ENCODE measurements at places on chromosomes 11 and 22.

- peak; percentile 97 for DNase-seq
These were observed 3.0 kb upstream of the CHRNA10 start for GRCh38 chr11:3674189-3674588.

DNA sequence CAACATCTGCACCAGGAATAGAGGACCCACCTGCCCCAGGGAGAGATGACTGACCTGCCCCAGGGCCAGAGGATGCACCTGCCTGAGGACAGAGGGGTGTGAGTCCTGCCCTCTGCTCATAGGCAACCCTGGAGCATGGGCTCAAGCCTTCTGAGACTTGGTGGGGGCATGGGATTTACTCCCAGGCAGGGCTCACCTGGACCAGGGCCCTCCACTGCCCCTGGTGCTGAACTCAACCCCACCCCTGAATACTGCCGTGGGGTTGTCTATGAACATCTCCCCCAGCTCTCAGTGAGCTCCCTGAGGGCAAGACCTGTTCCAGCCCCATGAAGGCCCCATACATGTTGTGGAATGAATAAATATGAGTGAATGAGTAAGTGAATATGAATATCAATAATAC lies 33.8 kb upstream of the MUC5AC start:
- no peak for DNase-seq

DNA sequence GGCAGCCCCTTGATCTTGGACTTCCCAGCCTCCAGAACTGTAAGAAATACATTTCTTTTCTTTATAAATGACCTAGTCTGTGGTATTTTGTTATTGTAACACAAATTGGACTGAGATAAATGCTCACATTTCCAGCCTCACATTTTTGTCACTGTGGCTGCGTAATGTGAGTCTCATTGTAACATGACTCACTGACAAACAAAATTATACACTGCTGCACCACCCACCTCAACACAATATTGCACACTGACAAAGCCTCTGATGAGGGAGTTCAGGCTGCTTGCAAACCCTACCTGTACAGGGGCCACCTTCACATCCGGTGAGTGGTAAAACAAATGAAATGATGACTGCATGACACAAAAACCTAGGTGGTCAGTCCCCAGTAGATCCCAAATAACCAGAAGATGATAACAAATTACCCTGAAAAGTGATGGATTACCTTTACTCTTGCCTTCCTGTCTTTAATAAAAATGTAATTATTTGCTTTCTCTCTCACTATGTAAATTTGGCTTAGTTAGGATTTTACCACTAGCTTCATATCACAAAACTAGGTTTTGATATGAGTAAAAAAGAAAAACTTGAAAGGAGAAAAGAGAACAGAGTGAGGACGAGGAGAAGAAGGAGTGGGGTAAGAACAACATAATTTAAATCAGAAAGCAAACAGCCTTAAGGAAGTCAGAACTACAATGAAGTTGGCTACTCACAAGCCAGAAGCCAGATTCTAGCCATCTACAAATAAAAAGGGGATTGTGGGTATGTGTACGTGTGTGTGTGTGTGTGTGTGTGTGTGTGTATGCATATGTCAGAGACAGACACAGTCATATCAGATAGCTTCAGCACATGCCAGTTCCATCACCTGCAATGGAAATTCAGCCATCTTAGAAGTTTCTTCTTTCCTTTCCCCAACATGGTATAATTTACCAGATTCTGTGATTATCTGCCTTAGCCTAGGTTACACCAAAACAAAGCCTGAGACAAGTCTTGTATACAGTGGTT lies 53.4 kb upstream of the SESN3 start:
- peak; percentile 77 for DNase-seq

GRCh38 chr22:37054056-37054395 lies 2.5 kb downstream of the KCTD17 start:
- no peak for DNase-seq

DNA sequence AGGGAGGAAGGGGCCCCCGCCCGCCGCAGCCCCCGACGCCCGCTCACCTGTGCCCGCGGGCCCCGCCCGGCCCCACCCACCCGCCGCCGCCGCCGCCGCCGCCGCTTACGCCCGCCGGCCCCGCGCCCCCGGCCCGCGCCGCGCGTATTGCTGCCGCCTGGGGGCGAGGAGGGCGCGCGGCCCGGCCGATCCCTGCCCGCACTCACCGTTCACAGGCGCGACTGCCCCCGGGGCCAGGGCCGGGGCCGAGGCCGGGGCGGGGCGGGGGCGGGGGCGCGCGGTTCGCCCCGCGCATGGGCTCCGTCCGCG lies 212 bp downstream of the HRAS start:
- DNase-seq, result no peak

GRCh38 chr11:47305734-47306483 lies 36.0 kb downstream of the MADD start:
- DNase-seq, result peak; percentile 22

DNA sequence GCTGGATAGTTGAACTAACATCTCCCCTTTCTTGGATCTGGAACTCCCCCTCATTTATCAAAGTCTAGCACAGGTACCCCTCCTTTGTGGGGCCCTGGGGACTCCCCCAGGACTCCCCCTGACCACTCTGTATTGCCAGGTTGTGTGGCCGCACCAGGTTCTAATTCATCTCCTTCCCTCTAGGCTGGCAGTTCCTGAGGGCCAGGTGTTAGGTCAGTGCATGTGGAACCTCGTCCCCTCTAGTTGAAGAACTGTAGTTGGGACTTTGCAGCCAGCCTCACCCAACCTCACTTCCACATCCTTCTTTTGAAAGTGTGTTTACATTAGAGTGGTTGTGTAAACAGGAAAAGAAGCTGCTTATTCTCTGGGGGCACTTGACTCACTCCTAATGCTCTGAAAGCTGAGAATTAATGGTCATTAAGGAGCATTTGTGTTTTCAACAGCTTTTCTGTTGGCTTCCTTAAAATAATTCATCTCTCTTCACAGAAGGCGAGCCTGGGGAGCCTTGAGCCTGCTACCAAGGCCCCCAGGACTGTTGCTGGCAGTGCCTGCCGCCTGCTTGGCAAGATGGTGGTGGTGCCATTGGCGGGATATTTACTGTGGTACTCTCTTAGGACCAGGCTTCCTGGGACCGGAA lies 11.8 kb downstream of the UPB1 start:
- peak; percentile 66 for DNase-seq

- no peak for DNase-seq
These were observed 30.8 kb downstream of the CTSC start for GRCh38 chr11:88306785-88307184.

GRCh38 chr11:61336171-61336935 lies 3.3 kb downstream of the TKFC start:
- peak; percentile 84 for DNase-seq

GRCh38 chr11:22371160-22371559 lies 33.0 kb downstream of the SLC17A6 start:
- DNase-seq, result no peak

GRCh38 chr22:28198692-28199091 lies 279.6 kb upstream of the PITPNB start:
- peak; percentile 58 for DNase-seq

DNA sequence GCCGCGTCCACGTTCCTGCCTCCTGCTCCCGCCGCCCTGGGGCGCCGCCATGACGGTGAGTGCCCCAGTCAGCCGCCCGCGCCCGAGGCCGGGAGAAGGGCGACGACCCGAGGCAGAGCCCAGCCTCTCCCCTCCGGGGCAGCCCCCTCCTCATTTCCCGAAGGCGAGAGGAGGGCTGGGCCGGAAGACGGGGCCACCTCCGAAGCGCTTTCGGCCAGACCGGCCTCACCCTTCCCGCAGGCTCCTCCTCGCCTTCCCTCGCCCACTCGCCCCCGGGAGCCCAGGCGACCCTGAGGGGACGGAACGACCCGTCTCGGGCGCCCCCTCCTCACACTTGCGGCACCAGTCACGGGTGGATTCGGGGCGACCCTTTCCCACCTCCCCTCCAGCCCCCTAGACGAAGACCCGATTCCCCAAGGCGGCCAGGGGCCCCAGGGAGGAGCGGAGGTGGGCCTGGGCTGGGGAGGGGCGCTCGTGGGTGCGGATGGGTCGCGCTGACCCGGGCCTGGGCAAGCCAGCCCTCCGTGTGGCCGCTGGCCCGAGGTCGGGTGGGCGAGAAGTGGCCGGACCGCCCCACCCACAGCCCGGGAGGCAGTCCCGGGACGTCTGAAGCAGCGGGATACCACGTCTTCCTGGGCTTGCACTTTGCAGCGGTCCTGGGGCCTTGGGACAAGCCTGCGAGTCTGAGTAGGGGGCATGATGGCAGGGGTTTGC lies 49.7 kb downstream of the TRIOBP start:
- no peak for DNase-seq

DNA sequence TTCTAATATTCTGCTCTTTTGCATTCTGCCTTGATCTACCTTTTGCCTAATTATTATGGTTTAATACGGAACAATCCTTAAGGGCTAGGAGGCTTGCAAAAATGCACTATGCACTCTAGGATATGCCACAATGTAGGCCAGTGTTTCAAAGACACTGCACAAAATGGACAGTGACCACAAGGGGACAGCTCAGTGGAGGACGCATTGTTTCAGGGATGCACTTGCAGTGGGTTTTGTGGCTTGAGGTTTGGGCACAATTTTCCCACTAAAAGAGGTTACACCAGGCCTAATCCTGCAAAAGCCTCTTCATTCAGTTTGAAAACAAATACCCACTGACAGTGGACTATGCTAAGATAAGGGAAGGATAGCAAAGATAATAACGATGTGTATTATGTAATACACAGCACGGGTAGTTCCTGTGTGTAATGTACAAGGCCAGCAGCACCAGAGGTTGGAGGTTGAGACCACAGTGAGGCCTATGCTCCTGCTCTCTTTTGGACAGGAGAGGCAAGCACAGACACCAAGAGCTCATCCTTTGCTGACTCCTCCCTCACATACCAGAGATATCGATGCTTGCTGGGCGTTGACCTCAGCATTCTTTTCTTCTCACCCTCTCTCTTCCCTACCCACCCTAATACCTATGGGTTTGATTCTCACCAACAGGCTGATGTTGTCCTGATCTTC lies 12.7 kb downstream of the MAP6 start:
- peak; percentile 11 for DNase-seq

DNA sequence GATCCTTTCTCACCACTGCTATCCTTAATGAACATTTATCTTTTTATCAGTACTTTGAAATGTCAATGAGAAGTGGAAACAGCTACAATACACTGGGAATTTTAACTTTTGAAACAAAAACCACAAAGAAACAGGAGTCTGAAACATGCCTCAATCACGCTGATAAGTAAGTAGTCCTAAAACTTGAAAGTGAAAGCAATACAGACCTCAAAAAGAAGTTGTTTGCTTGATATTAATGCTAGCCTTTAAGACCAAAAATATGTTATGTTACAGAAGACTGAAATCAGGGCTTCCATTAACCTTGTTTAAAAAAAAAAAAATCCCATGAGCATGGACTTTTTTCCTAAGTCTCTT lies 21.3 kb downstream of the PHF21A start:
- no peak for DNase-seq

- peak; percentile 74 for DNase-seq
These were observed 109.1 kb downstream of the RASSF10 start for GRCh38 chr11:13118194-13118593.

DNA sequence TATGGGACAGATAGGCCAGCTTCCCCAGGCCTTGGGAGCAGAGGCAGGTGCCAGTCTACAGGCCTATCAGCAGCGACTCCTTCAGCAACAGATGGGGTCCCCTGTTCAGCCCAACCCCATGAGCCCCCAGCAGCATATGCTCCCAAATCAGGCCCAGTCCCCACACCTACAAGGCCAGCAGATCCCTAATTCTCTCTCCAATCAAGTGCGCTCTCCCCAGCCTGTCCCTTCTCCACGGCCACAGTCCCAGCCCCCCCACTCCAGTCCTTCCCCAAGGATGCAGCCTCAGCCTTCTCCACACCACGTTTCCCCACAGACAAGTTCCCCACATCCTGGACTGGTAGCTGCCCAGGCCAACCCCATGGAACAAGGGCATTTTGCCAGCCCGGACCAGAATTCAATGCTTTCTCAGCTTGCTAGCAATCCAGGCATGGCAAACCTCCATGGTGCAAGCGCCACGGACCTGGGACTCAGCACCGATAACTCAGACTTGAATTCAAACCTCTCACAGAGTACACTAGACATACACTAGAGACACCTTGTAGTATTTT lies 26.6 kb upstream of the L3MBTL2 start:
- no peak for DNase-seq

DNA sequence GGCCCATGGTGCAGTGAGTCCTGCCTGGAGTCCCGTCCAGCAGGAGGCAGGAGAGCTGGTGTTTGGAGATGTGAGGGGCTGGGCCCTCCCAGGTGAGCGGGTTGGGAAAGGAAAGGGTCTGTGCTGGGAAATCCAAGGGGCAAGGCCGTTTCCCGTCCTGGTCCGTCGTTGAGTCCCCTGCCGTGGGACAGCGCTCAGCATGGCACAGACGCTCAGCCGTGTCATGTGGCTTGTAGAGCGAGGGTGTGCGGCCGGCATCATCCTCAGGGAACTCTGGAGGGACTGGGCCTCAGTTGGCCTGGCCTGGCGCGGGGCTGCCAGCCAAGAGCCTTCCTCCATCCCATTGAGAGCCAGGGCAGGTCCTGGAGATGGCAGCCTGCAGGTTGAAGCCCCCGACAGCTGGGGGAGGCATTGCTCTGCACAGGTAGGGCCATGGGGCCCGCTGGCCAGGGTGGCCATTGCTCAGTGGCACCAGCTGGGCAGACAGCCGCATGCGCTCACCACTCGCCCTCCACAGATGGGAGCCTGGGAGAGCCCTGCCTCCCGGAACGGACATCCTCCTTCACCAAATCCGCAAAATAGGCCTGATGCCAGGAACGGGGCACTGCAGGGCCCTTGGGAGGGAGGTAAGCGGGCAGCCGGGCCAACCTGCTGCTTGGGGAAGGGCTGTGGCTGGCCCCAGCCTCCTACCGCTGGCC lies 28.7 kb downstream of the KCNQ1 start:
- no peak for DNase-seq

GRCh38 chr11:35145271-35145670 lies 6.3 kb downstream of the CD44 start:
- DNase-seq, result no peak

DNA sequence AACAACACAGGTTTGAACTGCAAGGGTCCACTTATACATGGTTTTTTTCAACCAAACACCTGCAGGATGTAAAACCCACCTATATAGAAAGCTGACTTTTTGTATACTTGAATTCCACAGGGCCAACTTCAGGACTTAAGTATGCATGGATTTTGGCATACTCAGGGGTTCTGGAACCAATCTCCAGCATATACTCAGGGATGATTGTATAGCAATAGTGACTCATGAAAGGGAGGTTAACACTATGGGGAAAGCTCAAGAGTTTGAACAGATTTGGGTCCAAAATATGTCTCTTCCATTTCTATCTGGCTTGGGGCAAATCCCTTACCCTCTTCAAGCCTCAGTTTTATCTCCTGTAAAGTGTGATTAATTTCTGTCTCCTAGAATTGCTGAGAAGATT lies 94.9 kb downstream of the MICAL2 start:
- no peak for DNase-seq

All from epithelial cell of esophagus (primary cell).